ENCODE measurements at places on chromosomes 13 and 19. TPM values are rescaled to one million over a fixed set of nuclear protein-coding genes. Genes with fewer than 3 reads are reported as not detected.

Gene PPM1N
- polyA plus RNA-seq: 0.27 TPM

Gene SIGLEC10
- 1.6 TPM for polyA plus RNA-seq

Gene TRPC4
- polyA plus RNA-seq: 7.9 TPM

Gene GDF15
- 4.2 TPM for polyA plus RNA-seq

Gene ERICH6B
- polyA plus RNA-seq: 4.0 TPM

Gene C19orf73
- polyA plus RNA-seq: 0.20 TPM

Gene UPK1A
- polyA plus RNA-seq: 13.1 TPM

Gene THSD1
- polyA plus RNA-seq: 6.0 TPM

Gene DAND5
- polyA plus RNA-seq: 0.18 TPM

Gene KIR3DL1
- not detected for polyA plus RNA-seq

DNA sequence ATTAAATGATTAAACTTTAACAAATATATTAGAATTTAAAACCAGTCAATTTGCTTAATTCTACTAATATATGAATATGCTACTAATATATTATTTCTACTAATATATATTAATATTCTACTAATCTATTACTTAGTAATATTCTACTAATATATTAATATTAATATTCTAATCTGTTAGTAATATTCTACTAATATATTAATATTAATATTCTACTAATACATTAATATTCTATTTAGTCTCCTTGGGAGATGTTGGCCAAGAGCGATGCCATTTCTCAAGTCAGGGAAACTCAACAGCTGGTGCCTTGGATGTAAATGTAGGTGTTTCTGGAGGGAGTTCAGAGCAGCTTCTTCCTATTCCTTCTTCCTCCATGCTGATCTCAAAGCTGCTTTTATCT, 259.2 kb upstream of the TMTC4 start:
- DNase-seq: no peak

DNA sequence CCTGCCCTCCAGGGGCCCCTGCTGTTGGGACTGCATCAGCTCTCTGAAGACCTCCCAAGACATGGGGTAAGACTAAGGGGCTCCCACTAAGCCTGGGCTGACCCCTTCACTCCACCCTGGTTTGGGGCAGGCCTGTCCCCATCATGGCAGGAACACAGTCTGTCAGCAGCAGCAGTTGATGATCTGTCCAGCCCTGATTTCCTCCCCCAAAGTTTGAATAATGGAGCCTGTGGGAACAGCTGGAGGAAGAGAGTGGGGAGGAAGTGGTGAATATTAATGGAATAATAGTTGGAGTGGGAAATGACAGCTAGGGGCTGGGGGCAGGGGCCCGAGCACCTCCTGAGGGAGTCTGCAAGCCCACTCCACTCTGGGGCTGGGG, 1.3 kb upstream of the B3GNT8 start:
- DNase-seq: no peak

DNA sequence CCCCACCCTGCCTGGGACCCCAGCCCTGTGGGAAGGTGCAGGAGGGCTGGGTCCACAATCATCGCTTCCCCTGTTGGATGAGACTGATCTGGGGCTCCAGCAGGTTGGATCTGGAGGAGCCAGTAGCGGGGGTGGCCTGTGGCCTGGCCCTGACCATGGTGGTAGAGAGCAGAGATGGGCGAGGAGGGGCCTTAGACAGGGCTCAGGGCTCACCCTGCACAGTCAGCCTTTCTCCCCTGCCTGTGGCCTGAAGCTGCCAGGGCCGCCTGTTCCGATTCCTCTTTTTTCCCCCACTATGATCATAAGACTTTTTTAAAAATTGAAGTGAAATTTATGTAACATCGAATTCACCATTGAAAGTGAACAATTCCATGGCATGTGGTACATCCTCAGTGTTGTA, 18.2 kb downstream of the SIN3B start:
- no peak for DNase-seq

- no peak for DNase-seq
Measured at GRCh38 chr13:81498969-81499368, 1158.0 kb upstream of the SPRY2 start.

DNA sequence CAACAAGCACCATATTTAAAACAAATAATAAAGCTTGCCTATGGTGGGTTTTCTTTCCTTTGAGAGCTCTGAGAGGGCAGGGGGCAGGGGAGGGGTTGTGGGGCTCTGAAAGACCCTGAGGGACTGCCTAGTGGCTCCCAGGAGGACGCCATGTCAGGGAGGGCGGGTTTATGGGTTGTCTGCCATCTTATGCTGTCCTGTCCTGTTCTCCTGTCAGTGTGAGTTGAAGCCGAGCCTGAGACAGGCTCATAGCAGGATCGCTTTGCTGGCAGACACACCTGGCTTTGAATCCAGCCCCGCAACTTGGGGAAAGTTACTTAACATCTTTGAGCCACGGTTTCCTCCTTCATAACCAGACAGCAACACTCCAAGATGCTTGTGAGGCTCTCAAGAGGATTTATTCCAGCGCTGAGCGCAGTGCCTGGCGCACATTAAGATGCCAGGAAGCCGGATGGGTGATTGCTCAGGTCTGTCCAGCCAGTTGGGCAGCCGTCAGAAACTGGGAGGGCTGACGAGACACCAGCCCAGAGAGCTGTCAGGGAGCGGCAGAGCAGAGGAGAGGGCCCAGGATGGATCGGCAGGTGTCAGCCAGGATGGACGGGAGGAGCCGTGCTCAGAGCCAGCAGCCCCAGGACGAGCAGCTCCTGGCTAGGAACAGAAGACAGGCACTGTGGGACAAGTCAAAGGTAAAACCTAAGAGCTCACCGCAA, 36.8 kb upstream of the C1QTNF9 start:
- no peak for DNase-seq

DNA sequence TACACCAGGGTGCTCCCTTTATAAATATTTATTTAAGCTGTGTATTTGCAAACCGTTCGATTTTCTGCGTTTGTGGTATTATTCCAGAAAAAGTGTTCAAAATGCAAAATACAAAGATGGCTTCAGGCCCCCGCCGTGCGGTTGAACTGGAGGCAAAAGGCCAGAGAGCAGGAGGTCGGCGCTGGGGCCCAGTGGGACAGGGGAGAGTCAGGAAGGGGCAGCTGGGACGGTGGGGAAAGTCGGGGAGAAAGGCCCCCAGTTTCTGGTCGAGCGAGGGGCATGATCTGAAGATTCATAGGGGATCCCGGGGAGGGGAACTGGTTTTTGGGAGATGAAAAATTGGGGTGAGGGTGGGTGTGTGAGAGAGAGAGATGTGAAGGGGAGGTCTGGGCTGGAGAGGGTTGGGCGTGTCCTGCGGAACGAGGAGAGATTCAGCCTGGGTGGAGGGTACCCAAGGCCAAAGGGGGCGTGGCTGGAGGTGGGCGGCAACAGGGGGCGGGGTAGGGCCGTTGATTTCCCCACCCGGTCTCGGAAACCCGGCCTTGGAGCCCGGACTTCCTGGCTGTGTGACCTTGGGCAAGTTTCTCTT, 678 bp downstream of the ISOC2 start:
- no peak for DNase-seq

DNA sequence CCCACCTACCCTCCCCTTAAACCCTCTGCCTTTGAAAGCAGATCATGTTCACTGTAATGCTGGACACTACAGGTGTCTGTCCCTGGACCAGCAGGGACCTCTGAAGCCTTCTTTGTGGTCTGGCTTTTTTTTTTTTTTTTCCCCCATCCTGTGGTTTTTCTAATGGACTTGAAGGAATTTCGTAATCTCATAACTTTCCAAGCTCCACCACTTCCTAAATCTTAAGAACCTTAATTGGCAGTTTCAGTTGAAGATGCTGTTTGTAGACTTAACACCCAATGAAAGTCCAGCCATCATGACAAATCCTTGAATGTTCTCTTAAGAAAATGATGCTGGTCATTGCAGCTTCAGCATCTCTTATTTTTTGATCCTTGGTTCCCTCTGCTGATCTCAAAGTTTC, 45.0 kb upstream of the LRCH1 start:
- no peak for DNase-seq

- DNase-seq: no peak
Measured at GRCh38 chr13:40272776-40273139, 393.7 kb downstream of the FOXO1 start.

DNA sequence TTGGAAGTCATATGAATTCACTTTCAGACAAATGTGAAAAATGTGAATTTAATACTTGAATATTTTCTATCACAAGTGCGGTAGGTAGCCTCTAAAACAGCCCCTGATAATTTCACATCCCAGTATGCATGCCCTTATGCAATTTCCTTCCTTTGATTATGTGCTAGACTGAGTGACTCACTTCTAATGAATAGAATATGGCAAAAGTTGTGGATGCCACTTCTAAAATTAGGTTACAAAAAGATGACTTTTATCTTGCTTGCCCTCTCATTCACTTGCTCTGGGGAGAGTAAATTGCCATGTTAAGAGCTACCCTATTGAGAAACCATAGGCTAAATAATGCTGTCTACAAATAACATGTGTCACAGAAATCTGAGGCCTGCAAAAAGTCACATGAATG, 402.5 kb upstream of the PCDH9 start:
- no peak for DNase-seq

GRCh38 chr19:41646589-41647204, 19.8 kb upstream of the CEACAM4 start:
- DNase-seq: no peak

- no peak for DNase-seq
Measured at GRCh38 chr13:52414051-52414450, 8.1 kb upstream of the THSD1 start.

- DNase-seq: no peak
Measured at GRCh38 chr19:11405846-11406643, 13.1 kb downstream of the RGL3 start.

- DNase-seq: no peak
Measured at GRCh38 chr13:66844933-66845332, 385.2 kb downstream of the PCDH9 start.

GRCh38 chr19:9431475-9431874, 3.9 kb downstream of the ZNF266 start:
- DNase-seq: no peak

DNA sequence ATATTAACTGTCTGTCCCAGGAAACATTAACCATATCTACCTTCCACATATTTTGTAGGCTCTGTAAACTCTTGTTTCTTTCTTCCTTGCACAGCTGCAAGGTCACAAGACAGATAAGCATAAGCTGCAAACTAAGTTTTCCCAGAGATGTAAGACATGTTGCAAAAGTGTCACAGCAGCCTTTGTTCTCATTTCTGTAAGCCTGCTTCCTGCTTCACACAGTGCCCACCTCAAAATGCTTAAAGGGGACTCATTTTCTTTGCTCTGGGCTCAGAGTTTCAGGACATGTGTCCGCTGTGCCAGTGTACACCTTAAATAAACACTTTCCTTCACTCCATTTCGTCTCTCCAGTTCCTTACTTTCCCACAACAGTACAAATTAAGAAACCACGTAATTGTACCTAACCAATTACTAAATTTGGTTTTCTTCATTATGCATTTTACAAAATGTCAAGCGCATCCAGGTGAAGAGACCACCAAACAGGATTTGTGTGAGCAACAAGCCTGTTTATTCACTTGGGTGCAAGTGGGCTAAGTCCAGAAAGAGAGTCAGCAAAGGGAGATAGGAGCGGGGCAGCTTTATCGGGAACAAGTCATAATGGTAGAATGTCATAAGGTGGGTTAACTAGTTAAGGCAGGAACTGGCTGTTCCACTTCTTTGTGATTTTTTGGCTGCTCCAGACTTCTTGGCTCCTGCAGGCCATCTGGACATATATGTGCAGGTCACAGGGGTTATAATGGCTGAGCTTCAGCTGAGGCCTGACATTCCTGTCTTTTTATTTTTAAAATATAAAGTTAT, 12.7 kb upstream of the ZNF431 start:
- DNase-seq: no peak

DNA sequence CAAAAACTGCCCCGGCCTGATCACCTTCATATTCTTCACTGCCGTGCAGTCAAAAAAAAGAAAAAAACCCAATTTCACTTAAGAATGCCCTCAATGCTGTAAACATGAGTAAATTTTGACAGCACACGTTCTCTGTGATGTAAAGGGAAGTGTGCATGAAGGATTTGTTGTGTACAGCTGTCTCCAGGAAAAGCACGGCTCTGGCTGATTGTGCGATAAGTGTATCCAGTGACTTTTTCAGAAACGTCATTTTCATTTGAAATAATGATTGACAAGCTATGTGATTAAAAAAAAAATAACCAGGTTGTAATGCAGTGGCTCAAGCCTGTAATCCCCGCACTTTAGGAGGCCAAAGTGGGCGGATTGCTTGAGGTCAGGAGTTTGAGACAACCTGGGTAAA, 39.6 kb downstream of the ANKRD10 start:
- DNase-seq: no peak

GRCh38 chr19:38264486-38265212, at the start of gene SPINT2:
TSS of gene SPINT2 (plus strand) at chr19:38264573. CDS start at chr19:38264893, 320 bp downstream.
- no peak for DNase-seq

GRCh38 chr13:30848332-30849027, 57.6 kb upstream of the MEDAG start:
- no peak for DNase-seq

- no peak for DNase-seq
Measured at GRCh38 chr13:102710261-102710679, 15.4 kb upstream of the METTL21C start.

DNA sequence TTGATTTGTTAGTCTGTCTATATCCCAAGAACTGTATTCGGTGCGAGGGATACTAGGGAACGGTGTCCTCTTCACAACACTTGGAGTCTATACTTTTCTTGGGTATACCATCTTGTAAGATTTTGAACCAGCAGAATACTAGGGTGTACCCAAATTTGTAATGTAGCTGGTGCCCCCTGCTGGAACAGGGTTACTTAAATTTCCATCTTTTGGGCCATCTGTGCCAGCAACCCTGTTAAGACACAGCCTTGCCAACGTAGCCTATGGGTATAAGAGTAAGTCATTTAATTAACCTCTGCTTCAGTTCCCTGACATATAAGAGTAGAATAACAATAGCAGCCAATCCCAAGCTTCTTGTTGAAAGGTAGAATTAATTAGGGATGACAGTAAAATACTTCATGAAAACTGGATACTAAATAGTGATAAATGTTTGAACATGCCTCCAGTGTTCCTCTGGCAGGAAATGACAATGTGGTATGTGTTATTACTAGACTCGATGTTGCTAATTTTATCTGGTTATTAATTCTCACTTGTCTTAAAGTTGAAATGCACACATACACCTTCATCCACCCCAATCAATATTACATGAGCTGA, 607.6 kb downstream of the FGF9 start:
- peak; percentile 57 for DNase-seq
